ENCODE measurements at places on chromosomes 7 and 10. TPM values are rescaled to one million over a fixed set of nuclear protein-coding genes. Genes with fewer than 3 reads are reported as not detected.
A peak's percentile ranks its signal among the peaks of the same experiment; 100 is the strongest.

- DNase-seq, result peak; percentile 92
These were observed 62.8 kb downstream of the TACC2 start for GRCh38 chr10:122051609-122052385.

RSU1 gene
- 67.5 TPM for total RNA-seq

GRCh38 chr7:80500325-80500724 is 11.5 kb downstream of the GNAT3 start:
- no peak for DNase-seq

DNA sequence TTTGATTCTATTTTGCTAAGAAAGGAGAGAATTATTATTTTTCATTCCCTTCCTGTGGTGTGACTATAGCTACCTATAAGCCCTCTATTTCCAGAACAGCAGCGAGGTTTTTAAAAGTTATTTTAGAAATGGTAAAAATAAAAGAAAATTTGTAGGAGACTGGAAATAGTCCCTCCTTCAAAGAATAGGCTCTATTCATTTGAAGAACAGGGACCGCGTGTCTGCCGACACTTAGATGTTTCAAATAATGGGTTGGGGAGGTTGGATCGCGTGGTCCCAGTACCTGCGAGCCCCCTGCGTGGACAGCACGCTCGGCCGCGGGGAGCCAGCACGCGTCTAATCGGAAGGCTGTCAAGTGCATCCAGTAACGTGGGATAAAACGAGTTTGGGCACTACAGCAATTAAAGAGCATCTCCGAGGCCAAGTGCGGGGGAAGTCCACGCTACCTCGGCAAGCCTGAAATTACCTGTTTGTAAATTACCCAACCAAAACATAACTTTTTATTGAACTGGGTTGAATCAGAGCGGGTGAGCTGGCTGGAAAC is 1.0 kb downstream of the CACNA2D1 start:
- DNase-seq, result peak; percentile 15

- peak; percentile 77 for DNase-seq
These were observed 42.9 kb downstream of the MKLN1 start for GRCh38 chr7:131370523-131370968.

GRCh38 chr7:82755705-82756551 is 312.4 kb upstream of the CACNA2D1 start:
- DNase-seq, result no peak

DNA sequence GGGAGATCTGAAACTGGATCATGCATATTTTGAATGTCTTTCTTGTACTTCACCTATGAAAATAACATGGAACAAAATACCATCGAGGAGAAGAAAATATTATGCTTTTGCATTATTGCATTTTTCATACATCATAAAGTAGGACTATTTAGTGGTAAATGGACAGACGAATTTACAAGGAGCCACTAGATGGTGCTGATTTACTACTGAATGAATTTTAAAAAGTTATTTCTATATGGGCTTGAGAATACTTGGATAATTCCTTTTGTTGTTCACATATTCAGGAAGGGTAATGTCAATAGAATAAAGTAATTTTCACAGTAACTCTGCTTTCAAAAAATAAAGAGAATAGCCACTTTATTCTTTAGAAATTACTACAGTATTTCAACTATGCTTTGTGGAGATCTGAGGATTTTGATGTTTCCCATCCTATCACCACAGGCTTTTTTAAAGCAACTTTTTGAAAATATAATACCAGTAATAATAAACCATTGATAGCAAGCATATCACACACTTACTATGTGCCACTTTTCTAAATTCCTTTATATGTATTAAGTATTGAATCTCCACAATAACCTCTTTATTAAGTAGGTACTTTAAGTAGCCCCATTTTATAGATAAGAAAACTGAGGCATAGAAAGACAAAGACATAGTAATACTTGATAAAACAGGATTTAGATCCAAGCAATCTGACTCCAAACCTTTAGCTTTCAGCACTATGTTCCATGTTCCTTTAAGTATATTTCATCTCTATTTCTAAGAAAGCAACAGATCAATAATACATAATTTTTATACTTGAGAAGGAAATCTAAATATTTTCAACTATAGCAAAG is 38.6 kb downstream of the NEBL start:
- peak; percentile 56 for DNase-seq

ITPRID1 gene
- total RNA-seq, result 0.45 TPM

DNA sequence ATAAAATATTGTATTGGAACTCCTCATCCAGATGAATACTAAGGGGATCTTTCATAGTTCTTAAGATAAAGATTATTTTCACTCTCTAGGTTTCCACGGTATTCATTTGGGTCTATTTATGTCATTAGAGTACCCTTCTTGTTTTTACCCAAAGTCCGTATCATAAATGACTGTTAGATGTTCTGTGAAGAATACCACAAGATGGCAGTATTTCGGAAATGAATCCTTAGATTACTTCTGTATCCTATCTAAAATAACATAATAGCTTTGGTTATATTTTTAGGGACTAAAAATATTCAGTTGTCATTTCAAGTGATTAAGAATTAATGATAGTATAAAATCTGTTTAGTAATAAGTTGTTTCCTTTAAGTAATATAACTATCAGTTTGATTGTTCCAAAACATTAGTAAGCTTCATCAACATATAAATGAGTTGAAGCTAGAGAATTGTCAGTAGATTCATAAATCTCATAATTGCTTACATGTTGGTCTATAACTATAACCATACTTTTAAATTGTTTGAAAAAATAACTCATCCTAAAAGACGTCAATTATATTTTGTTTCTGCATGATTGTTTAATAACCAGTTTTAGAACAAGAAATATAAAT is 337.5 kb upstream of the KCND2 start:
- peak; percentile 66 for DNase-seq

- DNase-seq, result no peak
These were observed 81.8 kb downstream of the THSD7A start for GRCh38 chr7:11750191-11750590.

TRPV5 gene
- total RNA-seq, result not detected

DNA sequence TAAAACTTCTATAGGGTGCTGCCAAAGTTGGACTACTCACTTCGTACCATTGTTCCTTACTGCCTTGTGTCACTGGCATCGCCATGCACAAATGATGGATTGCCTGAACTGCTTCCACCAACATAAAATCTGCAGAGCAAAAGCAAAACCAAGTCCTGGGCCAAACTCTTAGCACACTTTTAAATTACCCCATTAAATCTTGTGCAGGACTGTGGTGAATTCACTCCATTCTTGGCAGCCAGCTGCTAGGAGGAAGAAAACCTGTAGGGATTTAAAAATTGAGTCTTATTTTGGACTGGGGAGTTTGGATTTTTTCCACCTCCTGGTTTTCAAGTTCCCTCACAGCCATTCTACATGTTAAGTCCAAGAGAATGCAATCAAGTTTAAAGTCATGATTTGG is 646.9 kb downstream of the SORCS3 start:
- DNase-seq, result no peak

CADPS2 gene
- 36.9 TPM for total RNA-seq

CDK6 gene
- 23.7 TPM for total RNA-seq

Data from GM23338 (cell line).